ENCODE measurements at places on chromosomes 4 and X.
A peak's percentile ranks its signal among the peaks of the same experiment; 100 is the strongest.

- DNase-seq: no peak
These were observed 17.4 kb downstream of the FAM9C start for GRCh38 chrX:13026877-13027652.

DNA sequence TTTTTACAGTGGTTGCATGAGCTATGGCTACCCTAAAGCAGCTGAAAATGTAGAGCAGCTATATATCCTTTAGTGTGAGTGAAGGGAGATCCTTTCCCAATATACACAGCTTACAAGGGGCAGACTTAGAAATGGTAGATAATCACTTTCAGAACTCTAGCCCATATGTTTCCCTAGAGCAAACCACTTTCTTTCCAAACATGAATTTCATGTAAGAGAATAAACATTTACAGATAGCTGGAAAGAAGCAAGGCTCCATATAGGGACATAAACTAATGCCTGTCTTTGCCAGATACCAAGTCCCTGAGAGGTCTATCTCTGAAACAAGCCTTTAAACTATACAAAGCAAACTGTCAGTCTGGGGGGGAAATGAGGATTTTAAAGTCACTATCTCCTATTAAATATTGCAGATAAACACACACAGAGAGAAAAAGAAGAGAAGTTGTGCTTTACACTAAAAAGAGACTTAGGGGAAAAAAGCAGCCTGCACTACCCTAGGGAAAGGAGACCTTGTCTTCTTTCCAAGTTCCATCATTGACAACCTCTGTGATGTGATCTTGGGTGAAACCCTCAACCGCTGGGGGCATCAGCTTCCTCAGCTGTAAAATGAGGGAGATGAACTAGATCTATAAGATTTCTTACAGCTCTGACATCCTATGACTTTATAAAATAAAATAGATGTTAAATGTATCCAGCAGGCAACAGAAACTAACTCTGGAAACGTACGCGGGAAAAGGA, 73.6 kb downstream of the TMEM156 start:
- DNase-seq: no peak

GRCh38 chr4:5822619-5823018, 70.3 kb downstream of the CRMP1 start:
- no peak for DNase-seq

- no peak for DNase-seq
These were observed 535.9 kb downstream of the IQCM start for GRCh38 chr4:149279776-149280175.

DNA sequence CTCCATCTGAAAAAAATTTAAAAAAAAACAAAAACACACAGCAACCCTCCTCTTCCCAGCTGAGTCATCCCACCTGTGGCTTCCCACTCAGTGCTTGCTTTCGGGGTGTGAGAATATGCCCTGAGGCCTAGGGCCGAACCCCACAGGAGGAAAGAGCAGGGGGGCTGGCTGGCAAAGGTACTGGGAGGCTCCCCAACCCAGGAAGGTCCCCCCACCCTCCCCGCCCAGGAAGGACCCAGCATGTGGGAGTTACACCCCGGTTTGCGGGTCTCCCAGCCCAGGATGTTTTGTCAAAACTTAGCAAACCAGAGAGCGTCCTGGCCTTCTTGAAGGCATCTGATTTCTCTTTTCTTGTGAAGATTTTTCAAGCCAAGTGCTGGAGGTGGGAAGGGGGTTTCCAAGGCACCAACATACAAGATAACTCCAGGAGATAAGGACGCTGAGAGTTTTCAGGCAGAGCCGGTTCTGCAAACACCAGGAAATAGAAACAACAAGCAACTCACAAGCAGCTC, 25.7 kb upstream of the CSF2RA start:
- DNase-seq: no peak

- no peak for DNase-seq
These were observed 2430.3 kb downstream of the PCDH7 start for GRCh38 chr4:33150525-33150910.

DNA sequence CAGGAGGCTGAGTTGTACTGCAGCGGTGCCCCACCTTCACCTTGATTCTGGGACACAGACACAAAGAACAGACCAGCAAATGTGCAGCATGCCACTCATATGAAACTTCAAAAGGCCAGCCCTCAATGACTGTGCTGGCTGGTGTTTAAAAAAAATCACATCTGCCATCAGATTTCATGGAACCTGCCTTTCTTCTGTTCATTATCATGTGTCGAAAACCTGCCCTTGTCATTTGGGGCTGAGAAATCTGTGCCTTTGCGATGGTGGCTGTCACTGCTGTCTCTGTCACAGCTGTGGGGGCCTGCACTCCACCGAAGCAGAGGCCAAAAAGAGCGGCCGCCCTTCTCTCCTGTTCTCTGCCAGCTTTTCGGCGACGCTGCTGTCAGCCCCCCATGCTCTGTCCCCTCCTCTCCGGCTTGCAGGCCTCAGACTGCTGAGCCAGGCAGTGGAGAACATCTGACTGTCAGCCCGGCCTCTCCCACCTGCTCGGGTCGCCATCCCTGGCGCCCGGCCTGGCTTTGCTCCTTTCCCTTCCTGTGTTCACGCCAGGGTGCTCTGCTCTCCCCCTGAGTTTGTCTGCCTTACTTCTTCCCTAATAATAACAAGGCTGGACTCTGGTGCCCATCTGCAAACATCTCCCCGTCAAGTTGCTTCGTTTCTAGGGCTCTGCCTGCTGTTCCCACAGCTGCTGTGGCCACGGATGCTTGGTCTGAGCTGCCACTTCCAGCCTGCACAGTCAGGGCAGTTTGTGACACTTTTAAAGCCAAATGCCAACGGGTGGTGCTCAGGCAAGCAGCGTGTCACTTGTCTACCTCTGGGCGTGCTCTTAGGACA, 355.2 kb downstream of the UNC5C start:
- no peak for DNase-seq

DNA sequence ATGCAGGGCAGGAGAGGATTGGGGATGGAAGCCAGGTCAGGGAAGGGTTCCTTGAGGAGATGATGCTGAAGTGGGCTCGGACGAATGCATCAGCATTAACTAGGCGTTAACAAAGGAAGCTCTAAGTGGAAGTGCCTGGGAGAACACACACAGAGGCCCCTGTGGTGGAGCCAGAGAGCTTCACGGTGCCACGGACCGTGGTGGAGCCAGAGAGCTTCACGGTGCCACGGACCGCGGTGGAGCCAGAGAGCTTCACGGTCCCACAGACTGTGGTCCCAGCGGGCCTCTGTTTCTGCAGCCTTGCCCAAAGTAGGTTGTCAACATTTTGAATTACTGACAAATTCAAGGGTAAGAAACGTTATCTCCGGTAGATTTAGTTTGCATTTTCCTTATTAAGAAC, 48.3 kb downstream of the TRIML2 start:
- no peak for DNase-seq

GRCh38 chrX:18889346-18890048, 94.4 kb downstream of the PHKA2 start:
- no peak for DNase-seq

DNA sequence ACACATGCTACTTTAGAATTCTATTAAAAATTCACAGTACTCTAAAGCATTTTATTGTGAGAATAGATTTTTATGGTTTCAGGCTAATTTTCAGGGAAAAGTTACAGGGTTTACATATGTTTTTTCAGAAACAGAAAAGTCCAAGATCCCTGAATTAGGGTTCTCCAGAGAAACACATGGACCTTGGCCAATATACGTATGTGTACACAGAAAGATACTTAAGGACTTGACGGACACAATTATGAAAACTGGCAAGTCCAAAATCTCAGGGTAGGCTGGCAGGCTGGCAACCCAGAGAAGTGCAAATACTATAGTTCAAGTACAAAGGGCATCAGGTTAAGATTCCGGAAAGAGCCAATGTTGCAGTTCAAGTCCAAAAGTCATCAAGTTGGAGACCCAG, 1897.8 kb upstream of the PCDH10 start:
- no peak for DNase-seq

GRCh38 chr4:79050541-79050880, 111.3 kb upstream of the PAQR3 start:
- peak; percentile 23 for DNase-seq

DNA sequence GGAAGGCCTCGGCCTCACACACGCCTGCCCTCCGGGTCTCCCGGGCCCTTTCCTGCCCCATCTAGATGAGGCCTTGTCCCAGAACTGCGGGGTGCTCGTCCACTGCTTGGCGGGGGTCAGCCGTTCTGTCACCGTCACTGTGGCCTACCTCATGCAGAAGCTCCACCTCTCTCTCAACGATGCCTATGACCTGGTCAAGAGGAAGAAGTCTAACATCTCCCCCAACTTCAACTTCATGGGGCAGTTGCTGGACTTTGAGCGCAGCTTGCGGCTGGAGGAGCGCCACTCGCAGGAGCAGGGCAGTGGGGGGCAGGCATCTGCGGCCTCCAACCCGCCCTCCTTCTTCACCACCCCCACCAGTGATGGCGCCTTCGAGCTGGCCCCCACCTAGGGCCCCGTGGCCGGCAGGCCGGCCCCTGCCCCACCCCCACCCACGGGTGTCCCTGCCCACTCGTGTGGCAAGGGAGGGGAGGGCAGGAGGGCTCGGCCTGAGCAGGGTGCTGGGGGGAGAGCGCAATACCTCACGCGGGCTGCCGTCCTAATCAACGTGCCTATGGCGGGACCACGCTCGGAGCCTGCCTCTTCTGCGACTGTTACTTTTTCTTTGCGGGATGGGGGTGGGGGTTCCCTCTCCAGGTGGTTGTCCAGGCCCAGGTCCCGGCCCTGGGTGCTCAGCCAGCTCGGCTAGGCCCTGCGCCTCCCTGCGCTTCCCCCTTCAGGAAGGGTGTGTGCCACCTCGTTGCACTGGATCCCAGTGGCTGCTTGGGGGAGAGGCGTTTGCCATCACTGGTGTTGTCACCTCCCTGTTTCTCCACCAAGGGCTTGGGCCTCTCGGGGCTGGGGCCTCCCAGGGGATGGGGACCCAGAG, 3.1 kb downstream of the DUSP9 start:
- no peak for DNase-seq

DNA sequence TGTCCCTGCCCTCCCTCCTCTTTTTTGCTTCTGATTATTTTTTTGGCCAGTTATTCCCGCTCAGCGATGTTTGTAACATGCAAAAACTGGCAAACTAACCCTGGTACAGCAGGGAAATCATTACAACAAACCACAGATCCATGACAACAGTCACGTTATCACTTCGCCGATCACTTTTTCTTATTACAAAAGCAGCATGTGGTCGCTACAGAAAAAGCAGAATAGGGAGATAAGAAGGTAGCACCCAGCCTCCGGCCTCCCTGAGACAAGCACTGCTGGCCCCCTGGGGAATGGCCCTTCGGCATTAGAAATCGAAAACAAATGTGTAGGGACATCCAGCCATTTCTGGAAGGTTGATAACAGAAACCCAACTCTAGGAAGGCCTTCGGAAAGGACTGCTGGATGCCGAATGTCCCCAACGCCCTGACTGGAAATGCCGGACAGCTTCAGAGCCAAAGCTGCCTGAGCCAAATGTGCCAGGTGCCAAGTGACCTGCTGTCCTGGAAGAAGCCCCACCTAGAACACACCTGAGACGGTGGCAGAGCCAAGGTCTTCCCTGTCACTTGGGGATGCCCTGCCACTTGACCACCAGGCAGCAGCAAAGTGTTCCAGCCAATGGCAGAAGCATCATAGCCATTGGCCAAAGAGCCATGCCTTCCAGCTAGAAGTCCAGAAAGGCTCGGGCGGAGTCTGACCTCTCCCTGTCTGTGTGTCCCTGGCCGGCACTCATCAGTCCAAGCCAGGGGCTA, 2.9 kb downstream of the IDH3G start:
- DNase-seq: no peak

GRCh38 chr4:30670206-30670605, 50.0 kb upstream of the PCDH7 start:
- DNase-seq: no peak

GRCh38 chrX:135411893-135412292, 9.9 kb upstream of the SMIM10L2A start:
- DNase-seq: no peak

- no peak for DNase-seq
These were observed 27.9 kb upstream of the SPP1 start for GRCh38 chr4:87947381-87948160.

- DNase-seq: no peak
These were observed 295.4 kb upstream of the KLF3 start for GRCh38 chr4:38368613-38369012.

DNA sequence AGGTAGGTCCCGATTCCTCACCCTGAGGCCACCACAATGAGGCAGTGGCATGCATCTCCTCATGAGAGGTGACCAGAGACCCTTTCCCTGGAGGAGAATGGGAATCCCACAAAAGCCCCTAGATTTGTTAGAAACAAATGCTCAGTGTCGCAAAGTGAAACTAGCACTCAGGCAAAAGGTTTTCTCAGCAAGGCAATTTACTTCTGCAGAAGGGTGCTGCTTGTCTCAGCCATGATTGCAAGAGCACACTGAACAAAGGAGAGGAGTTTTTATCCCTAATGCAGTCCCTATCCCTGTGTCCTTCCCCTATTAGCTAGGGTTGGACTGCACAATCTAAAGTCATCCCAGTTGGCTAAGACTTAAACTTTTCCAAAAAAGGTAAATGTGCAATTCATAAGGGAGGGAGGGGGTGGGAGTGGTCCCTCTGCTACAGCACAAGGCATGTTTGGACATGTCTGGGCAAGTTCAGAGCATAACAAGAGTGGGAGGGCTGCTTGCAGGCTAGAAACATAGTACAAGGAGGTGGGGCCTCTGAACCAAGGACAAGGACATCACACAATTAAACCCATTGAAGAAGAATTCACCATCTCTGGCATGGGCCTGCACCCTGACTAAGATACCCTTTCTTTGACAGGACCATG, 185.3 kb downstream of the CCNG2 start:
- DNase-seq: no peak

DNA sequence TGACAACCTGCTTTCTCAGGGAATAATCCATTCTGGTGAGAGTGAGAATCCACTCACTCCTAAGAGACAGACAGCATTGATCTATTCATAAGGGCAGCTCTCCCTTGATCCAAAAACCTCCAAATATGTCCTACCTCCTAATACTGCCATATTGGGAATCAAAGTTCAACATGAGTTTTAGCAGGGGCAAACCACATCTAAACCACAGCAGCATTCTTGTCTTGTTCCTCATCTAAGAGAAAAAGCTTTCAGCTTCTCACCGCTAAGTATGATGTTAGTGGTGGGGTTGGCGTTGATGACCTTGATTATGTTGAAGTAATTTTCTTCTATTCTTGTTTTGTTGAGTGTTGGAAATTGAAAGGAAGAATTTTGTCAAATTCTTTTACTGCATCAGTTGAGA, 69.6 kb downstream of the SERTM2 start:
- no peak for DNase-seq
